Stimulated activated CD8-positive, alpha-beta memory T cell treated with anti-CD3 and anti-CD28 coated beads, Interleukin-15, amount 100 ng/mL, for 4 hours (primary cell): ENCODE measurements at places on chromosomes 7 and 10.

- DNase-seq = no peak
Observed at GRCh38 chr7:29255199-29255878, 60.8 kb downstream of the CHN2 start.

- no peak for DNase-seq
Observed at GRCh38 chr10:116444527-116445142, 17.0 kb downstream of the PNLIPRP3 start.

DNA sequence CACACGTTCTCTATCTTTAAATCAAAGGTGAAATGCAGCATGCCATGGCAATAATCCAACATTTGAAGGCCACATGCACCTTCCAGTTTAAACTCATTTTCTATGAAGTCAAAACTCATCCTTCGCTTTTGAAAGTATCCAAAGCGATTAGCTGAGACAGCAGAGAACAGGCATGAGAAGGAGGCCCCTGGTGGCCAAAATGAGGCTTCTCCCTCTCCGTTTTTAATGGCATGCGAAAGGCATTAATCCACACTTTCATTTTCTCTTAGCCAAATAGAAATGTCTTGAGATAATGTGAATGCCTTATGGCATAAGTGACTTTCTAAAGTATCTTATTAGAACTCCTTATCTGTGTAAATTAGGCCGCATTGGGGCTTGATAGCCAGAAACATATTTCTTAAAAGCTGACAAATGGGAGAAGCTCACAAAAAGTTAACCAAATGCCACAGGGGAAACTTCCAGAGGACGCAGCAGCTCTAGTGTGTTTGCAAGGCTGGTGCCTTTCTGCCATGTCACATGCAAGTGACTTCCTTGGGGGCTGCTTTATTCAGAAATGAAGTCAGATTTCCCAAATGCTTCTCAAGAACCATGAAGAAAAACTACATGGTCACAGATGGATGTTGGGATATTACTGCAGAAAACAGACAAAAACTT lies 1189.6 kb downstream of the SORCS1 start:
- DNase-seq = no peak

DNA sequence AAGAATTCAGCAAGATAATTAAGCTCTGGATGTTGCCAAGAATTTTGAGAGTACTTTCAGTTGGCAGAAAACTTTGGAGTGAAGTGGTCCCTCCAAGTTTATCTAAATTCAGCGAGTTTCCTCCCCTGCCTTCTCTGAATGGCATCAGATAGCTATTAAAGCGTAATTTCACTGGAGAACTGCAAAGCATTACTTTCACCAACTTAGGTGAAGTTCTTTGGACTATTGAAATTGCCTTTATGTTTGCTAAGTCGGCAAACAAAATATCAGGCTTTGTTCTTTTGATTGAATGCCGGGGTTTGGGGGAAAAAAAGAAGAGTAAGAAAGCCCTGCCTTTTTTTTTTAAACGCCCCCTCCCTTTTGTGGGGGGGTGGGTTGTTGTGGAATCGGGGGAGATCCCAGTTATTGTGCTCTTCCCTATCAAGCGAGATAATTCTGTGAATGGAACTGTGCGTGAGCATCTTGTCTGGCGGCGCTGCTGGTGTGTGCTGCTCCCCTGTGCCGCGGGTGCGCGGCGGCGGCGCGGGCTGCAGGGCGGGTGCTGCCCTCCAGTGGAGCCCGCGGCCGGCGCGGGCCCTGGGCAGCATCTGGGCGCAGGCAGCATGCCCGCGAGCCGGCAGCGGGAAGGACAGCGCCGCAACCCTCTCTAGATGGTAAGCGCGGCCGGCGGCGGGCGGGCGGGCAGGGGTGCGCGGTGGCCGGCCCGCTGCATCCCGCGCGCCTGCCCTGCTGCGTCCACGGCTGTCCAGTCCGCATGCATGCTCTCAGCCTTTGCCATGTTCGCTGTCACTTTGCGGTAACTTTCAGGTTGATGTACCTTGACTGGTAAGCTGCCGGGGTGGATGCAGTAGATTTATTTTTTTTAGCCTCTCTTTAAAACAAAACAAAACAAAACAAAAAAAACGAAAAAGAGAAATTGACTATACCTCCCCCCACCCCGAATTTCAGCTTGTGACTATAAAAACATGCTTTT lies 176.5 kb downstream of the TCF7L2 start:
- DNase-seq = no peak

DNA sequence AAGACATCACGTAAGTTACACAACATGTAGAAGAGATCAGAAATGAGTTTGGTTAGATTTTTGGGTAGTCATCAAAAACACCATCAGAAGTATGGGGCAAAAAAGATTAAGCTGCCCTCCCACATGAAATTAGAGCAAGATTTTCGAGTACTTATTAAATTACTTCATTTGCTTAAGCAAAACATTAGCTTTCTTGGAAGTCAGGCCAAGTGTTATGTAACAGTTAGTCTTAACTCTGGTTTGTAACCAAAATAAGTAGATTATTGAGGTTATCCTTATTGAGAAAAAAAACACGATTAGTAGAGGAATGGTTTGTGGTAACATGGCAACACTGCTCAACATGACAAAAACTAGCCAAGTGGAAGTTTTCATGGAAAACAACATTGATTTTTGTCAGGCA lies 37.9 kb downstream of the HBP1 start:
- no peak for DNase-seq

DNA sequence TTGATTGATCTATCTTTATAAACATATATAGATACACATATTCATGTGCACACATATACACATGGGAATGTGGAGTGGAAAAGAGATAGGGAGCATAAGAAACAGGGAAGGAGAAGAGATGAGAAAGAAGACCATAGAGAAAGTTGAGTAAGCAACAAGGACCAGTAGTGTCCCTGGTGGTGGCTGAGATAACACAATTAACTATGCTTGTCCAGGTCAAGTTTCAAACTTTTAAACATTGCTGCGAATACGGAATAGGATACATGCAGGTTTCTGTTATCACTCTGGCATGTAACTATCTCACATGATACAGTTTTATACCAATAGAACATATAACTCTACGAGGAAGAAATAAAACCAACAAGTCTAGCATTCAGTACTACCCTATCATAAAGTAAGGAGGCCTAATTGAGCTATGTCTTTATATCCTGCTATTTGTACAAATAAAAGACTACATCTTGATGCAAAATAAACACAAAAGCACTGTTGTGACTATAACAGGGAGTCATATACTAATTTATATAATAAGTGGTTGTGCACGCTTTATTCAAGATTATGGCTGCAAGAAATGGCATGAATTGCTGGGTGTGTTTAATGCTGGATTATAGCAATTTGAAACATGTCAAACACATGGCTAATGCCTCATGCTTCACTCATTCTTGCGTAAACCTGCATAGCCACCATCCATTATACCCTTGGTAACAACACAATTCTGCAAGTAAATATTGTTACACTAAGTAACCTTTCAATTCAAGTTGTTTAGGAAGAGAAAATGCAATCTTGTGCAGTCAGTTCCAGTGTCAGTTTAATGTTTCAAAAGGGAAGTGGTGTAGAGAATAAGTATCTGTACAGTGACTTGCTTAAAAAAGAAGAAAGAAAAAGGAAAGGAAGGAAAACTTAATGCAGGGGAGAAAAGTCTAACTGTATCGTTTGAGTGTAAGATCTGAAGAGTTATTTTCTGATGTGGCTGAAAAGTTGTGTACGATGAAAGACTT lies 8.2 kb downstream of the FOXP2 start:
- no peak for DNase-seq

DNA sequence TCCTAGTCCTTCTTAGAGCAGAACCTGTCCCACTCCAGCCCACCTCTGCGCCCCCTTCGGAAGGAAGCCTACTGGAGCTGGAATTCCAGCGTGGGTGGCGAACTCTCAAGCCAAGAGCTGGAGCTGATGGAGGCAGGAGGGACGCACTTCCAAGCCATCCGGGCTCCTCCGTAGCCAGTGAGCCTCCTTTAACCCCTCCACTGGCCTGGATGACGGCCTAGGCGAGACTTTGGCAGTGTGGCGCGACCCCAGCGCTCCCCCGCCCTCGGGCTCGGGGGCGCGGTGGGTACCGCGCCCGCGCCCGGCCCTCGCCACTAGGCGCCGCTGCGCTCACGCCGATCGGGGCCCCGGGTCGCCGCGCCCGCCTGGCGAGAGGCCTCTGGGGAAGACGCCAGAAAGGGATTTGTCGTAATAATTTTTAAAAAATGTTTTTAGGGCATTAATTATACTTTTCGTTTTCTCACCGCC lies 5.1 kb upstream of the EMX2 start:
- no peak for DNase-seq

DNA sequence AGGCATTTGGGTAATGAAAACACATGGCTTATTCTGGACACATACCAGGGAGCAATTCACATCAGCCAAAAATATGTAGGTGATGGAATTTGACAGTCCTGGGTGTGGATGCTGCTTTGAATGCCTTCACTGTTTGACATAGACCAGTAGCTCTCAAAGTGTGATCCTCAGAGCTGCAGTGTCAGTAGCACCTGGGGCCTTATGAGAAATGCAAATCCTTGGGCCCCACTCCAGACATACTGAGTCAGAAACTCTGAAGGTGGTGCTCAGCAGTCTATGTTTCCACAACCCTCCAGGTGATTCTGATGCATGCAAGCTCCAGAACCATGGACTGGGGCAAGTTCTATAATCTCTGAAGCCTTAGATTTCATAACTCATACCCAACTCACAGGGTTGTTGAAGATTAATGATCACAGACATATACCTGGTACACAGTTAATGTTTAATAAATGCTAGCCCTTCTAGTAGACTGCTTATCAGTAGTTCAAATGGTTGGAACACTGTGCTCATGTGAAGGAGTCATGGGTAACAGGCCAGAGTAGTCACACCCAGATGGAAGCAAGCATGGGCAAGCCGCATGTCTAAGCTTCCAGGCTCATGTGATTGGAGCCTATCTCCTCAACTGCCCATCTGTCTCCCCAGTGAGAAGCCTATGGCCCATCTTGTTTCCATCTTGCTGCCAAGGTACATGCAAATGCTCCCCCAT lies 715.7 kb downstream of the GRID1 start:
- DNase-seq = no peak

DNA sequence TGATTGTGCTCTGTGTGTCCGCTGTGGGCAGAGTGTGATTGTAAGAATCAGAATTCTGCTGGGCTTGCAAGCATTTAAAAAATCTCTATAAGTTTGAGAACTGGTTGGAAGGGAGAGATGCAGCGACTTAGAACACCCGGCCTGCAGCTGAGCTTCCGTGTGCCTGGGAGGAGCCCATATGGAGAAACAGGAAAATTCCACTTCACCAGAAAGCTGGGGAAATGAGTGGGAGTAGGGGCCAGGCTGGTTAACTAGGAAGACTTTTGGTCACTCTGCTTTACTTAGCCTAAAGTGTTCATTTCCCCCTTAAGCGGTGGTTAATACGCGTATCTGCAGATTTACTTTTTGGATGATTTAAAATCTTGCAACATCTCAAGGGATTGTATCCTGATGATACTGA lies 72.2 kb downstream of the TCF7L2 start:
- DNase-seq = no peak

DNA sequence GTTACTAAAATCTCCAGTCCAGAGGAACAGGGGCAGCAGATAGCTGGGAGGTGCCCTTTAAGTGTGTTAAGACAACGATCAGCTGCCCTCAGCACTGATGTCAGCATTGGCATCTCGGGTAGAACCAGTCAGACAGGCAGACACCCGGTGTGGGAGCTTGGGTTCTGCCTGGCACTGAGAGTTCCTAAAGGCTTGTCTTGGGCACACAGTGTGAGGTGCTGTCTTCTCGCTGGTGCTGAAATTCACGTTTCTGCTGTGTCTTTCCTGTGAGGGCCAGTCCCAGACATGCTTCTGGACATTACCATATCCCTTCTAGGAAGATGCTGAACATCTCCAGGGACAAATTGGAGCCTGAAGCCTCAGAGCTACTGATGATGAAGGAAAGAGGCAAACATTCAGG lies 156.2 kb downstream of the DNAJB6 start:
- DNase-seq = no peak

DNA sequence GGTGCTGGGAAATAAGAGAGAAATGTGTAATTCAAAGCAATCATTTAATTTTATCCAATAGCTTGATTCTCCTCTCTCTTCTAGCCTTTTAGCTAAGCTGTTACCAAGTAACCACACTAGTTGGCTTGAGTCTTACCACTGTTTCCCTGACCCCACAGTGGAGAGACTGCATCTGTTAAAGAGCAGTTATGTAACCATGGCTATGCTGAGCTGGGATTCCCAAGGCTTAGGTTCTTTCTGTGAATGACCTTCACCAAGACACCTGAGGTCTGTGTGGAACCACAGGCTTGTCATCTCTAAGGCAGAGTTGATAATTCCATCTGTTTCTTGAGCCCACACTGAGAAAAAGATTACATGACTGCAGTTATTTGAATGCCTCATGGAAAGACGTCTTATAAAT lies 47.7 kb upstream of the ATRNL1 start:
- no peak for DNase-seq

DNA sequence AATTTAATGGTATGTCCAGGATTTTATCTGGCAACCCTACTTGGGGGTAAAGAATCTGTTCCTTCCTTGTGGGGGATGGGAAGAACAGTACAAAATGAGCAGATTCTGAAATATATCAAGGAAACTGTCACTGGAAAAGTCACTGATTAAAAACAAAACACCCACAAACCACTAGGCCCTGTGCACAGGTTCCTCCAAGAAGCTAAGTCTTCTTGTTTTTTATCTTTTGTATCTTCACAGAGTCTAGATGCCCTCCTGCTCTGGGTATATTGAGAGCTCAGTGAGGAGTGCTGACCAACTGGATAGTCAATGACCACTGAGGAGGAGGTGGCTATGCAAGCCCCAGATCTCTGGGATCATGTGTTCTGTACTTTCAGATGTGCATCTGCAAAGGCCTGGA lies 86.8 kb upstream of the ANKRD1 start:
- DNase-seq = no peak

- no peak for DNase-seq
Observed at GRCh38 chr7:589781-590575, 70.3 kb upstream of the PDGFA start.

DNA sequence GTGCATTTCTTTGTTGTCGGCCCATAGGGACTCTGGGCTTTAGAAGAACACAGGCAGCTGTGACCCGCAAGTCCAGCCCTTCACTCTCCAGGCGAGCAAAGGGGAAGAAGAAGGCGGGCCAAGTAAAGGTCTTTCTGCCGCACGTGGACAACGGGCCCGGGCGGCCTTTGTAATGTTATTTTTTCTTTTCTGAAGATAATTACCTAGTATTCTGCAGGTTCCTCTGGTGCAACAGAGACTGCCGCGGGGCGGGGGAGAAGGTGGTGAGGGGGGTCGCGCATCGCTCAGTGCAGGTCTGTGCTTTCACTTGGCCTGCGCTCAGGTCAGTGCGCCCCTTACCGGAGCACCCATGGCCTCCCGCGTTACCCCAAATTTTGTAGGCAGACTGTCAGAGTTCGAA lies 7.1 kb upstream of the TBX20 start:
- DNase-seq = no peak

GRCh38 chr7:146876411-146876810 lies 759.8 kb downstream of the CNTNAP2 start:
- DNase-seq = no peak

- no peak for DNase-seq
Observed at GRCh38 chr7:122304996-122305421, 459 bp upstream of the FEZF1 start.

- DNase-seq = no peak
Observed at GRCh38 chr7:18505870-18506460, 10.4 kb downstream of the HDAC9 start.
